NCI-H524 (cell line): ENCODE measurements at places on chromosomes 1 and 21.
A peak's percentile ranks its signal among the peaks of the same experiment; 100 is the strongest.

- no peak for DNase-seq
Measured at GRCh38 chr1:157200451-157200850, 62.3 kb upstream of the ETV3 start.

GRCh38 chr1:240766831-240767230, 154.9 kb upstream of the GREM2 start:
- no peak for DNase-seq

GRCh38 chr1:152107031-152107983, 7.9 kb downstream of the TCHH start:
- no peak for DNase-seq

GRCh38 chr1:236039740-236040685, 24.9 kb downstream of the NID1 start:
- DNase-seq, result no peak

DNA sequence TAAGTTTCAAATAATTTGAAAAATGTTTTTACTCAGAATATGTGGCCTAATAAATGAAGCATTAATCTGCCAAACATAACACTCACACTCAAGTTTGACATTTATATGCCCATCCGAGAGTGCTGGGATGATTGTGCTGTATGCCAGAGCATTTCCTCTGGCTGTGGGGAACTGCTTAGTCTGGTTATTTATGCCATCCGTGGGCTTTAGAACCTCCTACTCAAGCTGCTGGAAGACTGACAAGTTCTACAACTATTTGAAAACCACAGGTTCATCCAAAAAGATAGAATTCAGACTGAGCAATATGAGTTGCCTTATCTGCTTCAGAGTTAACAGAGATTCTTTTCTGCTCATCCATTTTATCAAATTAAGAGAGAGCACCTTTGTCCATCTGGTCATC, 25.9 kb downstream of the PCNX2 start:
- no peak for DNase-seq

DNA sequence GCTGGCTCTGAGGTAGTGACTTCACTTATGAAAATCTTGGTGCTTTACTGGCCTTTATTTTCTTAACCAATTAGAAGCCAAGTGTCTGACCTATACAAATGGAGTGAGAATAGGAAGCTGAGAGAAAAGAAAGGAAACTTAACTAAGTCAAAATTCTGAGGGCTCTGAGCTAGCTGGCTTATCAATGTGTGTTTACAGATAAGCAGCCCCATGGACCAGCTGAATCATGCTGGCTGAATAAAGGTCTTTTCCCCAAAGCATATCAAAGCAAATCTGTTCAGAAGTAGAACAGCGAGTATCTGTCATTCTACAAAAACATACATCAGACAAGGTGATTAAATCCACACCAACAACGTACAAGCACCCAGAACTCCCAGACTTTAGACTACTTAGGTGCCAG, 117.2 kb downstream of the BRINP2 start:
- no peak for DNase-seq

DNA sequence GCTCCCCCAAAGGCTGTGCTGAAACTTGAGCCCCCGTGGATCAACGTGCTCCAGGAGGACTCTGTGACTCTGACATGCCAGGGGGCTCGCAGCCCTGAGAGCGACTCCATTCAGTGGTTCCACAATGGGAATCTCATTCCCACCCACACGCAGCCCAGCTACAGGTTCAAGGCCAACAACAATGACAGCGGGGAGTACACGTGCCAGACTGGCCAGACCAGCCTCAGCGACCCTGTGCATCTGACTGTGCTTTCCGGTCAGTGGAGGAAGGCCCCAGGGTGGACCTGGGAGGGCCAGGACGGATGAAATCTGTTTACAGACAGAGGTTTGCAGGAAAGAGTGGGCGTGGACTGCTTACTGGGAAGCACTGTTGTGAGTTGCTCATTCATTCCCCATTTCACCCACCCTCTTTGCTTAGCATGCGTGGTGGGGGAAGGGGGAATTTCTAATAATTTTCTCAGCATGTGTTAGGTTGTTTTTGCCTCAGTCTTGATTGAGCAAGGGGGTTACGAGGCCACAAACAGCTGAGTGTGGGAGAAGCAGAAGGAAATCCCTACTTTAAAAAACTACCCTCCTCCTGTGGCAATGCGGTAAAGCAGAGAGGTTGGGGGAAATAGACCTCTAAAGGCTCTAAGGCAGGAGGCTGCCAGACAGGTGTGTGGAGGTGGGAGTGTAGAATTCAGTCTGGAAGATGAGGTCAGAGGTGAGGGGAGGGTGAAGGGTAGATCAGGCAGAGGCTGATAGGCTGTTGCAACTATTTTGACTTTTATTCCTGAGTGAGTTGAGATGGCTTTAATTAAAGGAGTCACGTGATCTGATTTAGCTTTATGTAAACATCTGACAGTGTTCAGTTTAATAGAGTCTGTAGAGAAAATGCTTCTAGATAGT, 1.3 kb downstream of the FCGR2A start:
- DNase-seq, result no peak

DNA sequence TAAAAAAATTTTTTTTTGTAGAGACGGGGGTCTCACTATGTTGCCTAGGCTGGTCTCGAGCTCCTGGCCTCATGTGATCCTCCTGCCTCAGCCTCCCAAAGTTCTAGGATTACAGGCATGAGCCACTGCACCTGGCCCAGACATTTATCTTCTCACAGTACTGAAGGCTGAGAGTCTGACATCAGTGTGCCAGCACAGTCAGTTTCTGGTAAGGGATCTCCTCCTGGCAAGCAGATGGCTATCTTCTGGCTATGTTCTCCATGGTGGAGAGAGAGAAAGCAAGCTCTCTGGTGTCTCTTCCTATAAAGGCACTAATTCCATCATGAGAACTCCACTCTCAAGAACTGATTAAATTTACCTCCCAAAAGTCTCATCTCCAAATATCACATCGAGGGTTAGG, 57.8 kb upstream of the C1orf185 start:
- DNase-seq, result peak; percentile 23
